GM12878 (cell line): ENCODE measurements at places on chromosomes 3 and 15. TPM values are rescaled to one million over a fixed set of nuclear protein-coding genes. Genes with fewer than 3 reads are reported as not detected.

GRCh38 chr15:43517354-43518196 is at the start of gene MAP1A:
Gene MAP1A, plus strand, starts transcription at chr15:43517608. Its CDS starts 3,866 bp downstream, at chr15:43521474.
- H3K36me3 ChIP-seq: no peaks in the 10 kb centered on the region
- H3K27me3 ChIP-seq: peaks cover 15% of the 10 kb centered on the region; the same call in 1 of the 2 replicates
- H3K4me1 ChIP-seq: no peaks in the 10 kb centered on the region
- H3K4me3 ChIP-seq: no peak within 1 kb of the TSS

- H3K27ac ChIP-seq: no peak overlapping the region
- H3K4me3 ChIP-seq: no peak overlapping the region
- no peaks in the 10 kb centered on the region for H3K36me3 ChIP-seq
- no peaks in the 10 kb centered on the region for H3K27me3 ChIP-seq
- H3K4me1 ChIP-seq: no peaks in the 10 kb centered on the region
Observed at GRCh38 chr15:81680829-81681228, 306.8 kb upstream of the TMC3 start.

MGLL gene
- polyA plus RNA-seq: 177 and 190 TPM in 2 replicates

KCNAB1 gene
- 0.47 and 0.52 TPM in 2 replicates for polyA plus RNA-seq

- no peak overlapping the region for H3K4me3 ChIP-seq
- no peak for DNase-seq
- H3K36me3 ChIP-seq: no peaks in the 10 kb centered on the region
- 0 out of 2 replicates have a peak, but pooled peaks cover 1% of the 10 kb centered on the region for H3K27me3 ChIP-seq
Observed at GRCh38 chr15:71549697-71550096, 260.7 kb upstream of the NR2E3 start.
